ENCODE measurements at places on chromosomes 2 and 18.
A peak's percentile ranks its signal among the peaks of the same experiment; 100 is the strongest.

GRCh38 chr2:232515639-232516038, 4.5 kb upstream of the PRSS56 start:
- no peak for DNase-seq

- no peak for DNase-seq
These were observed 1.6 kb downstream of the FEZ2 start for GRCh38 chr2:36596397-36596796.

DNA sequence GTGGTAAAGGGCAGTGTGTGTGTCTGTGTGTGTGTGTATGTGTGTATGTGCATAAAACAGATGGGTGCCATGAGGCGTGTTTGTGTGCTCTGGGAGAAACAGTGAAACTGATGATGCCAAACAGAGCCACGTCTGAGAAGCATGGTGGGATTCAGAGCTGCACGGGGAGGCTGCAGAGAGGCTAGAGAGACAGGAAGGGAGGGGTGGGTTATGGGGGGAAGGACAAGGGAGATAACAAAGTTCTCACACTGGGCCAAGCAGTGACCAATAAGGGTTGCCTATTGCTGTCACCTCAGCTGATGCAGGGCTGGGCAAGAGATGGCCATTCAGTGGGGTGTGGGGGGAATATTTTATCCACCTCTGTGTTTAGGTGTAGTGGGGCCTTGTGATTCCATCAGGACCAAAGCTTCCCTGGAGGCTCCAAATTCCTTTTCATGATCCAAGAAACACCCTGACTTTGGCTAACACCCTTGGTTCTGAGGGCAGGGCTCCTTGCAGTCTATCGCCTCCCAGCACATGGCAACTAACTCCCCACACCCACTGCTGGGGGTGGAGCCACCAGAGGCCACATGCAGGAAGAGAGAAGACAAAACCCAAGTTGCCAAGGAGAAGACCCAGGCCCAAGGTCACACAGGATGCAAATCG, 54.2 kb upstream of the POMC start:
- no peak for DNase-seq

DNA sequence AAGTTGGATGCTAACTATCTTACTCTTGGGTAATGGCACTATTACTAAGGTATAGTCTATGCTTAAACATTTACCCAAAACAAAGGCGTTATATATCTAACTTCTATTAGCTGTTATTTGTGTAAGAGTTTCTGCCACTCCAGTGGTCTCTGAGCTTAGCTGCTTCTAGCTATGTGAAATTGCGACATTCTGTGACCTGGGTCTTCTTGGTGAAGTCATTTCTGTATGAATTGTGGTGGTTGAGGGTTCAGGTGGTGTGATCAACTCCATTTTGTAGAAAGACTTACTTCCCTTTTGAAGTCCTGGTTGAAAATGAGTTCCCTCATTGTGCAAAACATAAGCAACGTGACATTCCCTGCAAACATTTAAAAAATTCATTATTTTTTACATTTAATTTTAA, 221.6 kb downstream of the PIK3C3 start:
- DNase-seq = no peak

DNA sequence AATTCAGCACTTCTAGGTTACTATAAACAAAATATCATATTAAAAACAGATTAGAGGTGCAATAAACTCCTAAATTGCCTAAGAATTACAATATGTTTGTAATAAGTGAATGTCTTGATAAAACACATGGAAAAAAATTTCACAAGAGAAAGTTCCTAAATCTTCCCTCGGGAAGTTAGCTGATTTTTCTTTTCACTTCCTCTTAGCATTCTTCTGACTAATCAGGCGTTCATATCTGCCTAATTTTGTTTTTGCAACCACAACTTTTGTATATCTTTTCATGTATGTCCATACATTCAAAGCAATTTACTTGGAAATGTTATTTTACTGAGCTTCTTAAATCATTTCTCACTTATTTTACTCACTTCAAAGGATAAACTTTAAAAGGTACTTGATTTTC, 88.5 kb downstream of the RTTN start:
- no peak for DNase-seq

GRCh38 chr2:20516291-20516645, 69.4 kb downstream of the RHOB start:
- no peak for DNase-seq

DNA sequence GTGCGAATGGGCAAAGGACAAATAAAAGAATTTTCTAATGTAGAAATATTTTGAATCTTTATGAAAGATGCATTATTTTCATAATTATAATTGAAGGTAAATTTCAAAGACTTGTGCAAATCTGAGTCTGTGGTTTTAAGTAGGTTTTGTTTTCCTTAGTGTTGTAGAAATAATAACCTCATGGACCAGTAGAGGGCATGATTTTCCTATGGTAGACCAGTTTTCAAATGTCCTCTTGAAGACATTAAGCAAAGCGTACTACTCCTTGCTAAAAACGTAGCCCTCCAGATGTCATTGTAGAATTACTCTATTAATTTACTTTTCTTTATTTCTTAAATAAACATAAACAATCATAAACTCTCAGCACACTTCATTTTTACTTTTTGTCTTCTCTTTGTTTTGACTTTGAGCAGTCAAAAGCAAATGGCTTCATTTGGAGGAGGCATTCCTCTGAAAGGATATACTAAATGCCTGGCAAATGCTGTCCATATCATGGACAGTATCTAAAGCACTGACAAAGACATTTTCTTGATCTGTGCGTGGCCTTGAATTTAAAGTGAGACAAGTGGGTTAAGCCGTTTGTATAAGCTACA, 85.8 kb upstream of the FAM237A start:
- peak; percentile 63 for DNase-seq

GRCh38 chr2:165245081-165245793, 6.0 kb downstream of the SCN2A start:
- no peak for DNase-seq

GRCh38 chr2:9758741-9759140, 84.5 kb upstream of the TAF1B start:
- peak; percentile 41 for DNase-seq

DNA sequence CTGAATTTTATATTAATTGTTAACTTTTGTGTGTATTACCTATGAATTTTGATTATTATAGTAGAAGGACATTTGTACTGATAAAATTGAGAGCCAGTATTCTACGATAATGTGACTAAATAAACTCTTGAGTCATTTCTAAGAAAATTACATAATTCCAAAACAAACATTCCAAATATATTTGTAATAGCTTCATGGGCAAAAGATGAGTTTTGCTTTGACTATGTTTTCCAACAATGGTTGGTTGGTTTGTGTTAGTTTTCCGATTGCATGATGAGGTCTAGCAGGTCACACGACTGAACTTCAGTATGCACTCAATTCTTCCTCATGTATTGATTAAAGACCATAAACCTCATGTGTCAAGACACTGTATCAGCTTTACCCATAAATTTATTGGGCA, 71.7 kb upstream of the WDR75 start:
- DNase-seq = no peak

GRCh38 chr2:205852457-205852856, 170.2 kb downstream of the NRP2 start:
- DNase-seq = no peak

- no peak for DNase-seq
These were observed 181.3 kb upstream of the ZEB2 start for GRCh38 chr2:144701259-144701658.

DNA sequence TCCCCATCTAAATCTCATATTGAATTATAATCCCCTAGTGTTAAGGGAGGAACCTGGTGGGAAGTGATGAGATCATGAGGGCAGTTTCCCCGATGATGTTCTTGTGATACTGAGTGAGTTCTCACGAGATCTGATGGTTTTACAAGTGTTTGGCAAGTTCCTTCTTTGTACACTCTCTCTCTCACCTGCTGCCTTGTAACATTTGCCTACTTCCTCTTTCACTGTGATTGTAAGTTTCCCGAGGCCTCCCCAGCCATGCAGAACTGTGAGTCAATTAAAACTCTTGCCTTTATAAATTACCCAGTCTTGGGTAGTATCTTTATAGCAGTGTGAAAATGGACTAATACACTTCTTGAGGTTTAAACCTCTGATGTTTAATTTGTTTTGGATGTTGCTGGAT, 177.5 kb downstream of the CD8B2 start:
- DNase-seq = no peak

DNA sequence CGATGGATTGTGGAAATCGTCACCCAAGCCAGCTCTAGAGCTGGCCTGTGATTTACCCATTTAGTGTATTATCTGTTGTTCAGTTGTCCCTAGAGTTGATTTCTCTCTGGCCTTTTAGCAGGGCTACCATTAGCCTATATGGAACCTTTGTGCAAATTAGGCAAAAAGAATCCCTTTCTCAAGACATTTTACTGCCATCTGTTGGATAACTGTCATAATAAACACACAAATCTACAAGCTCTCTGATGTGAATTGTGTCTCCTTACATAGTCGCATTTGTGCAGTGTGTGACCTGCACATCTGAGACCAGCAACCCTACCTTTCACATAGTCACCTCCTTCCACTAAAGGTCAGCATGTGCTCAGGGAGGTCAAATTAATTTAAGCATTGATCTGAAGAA, 34.0 kb downstream of the LOXHD1 start:
- DNase-seq = peak; percentile 25

DNA sequence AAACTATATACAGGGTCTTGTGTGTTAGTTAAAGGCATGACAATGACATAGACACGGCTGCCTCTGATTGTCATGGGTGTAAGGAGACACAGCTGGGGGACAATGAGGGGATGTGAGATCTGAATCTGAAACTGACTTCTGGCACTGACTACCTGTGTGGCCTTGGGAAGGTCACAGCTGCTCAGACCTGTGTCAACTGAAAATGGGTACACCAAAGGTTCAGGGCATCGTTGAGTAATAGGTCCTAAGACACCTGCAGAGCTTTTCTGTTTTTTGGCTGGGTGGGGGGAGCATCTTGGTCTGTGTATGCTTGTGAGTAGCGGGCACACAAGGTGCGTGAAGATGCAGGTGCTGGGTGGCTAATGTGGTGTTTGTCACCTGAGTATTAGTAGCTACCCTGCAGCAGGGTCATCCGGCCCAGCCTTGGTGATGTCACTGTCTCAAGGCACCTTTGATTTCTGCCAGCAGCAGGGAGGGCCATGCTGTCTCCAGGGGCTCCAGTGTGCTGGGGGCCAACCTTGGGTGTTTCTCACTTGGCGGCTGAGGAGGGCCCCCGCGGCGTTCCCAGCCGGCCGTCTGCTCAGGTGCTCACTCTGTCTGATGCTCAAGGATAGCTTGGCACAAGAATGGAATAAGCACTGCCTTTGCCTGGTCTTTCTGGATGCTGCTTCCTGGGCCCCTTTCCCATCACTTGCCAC, 53.1 kb upstream of the HS6ST1 start:
- no peak for DNase-seq

Measured in cardiac muscle cell (in vitro differentiated cells and primary cell).